ENCODE measurements at places on chromosomes 2 and 18.

- no peak for DNase-seq
Observed at GRCh38 chr2:145394181-145394580, 874.3 kb upstream of the ZEB2 start.

- DNase-seq = no peak
Observed at GRCh38 chr2:100417711-100418124, 250 bp upstream of the CHST10 start.

- no peak for DNase-seq
Observed at GRCh38 chr2:16247326-16248122, 307.2 kb downstream of the MYCN start.

DNA sequence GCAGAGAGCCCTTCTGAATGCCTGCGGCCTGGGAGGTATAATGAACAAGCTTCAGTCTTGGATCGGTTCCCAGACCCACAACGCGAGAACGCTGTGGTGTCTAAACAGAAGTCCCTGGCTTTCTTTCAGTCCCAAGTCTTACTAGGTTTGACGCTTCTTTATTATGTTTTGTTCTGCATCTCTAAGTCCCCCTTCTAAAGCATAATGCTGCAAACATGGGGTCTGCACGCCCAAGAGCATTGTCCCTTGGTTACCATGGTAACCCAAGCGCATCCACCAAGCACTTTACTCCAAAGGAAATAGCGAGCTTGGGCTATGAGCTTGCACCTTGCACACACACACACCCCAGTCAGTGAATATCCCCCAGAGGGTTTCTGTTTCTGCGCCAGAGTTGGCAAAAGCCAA is 193.7 kb downstream of the INO80D start:
- DNase-seq = no peak

DNA sequence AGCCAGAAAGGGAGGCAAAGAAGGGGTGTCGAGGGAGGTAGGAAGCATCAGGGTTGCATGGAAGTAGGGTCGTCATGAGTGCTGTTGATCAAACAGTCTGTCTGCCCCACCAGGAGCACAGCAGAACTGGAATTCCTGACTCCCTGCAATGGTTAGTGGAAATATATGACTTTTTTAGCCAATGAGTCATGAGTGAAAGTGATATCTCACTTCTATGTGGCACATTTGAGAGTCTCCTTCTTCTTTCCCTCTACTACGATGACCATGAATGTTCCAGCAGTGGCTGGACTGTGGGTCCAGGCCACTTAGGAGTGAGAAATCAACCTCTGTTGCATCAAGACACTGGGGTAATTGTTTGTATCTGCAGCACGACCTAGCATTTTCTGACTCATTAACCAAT is 199.5 kb downstream of the TTC32 start:
- DNase-seq = no peak
